ENCODE measurements at places on chromosomes 6 and 20. TPM values are rescaled to one million over a fixed set of nuclear protein-coding genes. Genes with fewer than 3 reads are reported as not detected.

PERP gene
- 0.20 TPM for total RNA-seq

BPIFB4 gene
- not detected for total RNA-seq

DNA sequence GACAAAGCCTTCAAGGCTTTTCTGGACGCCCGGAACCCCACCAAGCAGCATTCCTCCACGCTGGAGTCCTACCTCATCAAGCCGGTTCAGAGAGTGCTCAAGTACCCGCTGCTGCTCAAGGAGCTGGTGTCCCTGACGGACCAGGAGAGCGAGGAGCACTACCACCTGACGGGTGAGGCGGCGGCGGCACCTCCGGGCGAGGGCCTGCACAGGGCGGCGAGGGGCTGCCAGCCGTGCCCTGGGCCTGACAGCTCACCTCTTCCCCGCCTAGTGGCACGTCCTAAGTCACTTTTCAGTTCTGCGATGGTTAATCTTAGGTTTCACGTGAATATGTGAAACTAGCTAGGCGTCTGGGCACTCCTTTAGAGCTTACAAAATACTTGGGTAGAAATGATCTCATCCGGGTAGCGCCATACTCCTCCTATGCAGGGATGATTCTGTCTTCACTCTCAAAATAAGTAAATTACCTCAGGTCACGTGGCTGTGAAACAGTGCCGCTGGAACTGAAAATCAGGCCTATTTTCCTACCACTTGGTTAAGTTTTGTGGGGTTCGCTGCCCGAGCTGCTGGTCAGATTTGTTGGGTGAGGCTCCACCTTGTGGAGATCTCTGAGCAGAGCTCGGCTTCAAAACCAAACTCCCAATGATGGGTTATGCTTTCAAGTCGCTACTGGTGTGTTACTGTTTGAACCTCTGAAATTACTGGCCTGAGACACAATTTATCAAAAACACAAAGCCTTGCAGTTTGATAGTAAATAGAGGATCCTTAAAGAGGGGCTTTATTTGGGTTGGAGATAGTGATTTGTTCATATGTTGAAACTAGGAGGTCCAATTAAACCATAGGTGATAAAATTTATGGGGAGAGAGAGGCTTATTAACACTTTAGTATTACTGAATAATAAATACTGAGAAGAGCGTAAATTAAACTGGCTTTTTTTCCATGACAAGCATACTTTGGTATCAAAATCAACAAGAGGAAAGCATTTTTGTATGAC lies 15.5 kb upstream of the CLDN20 start:
- H3K36me3 ChIP-seq, result peaks cover 34% of the 10 kb centered on the region
- H3K4me3 ChIP-seq, result no peak overlapping the region
- H3K27me3 ChIP-seq, result no peaks in the 10 kb centered on the region
- peaks cover 3% of the 10 kb centered on the region for H3K4me1 ChIP-seq
- peak overlapping the region; percentile 25 for H3K27ac ChIP-seq

GRCh38 chr6:142947714-142948480 lies 2.9 kb upstream of the HIVEP2 start:
- H3K27me3 ChIP-seq, result no peaks in the 10 kb centered on the region
- H3K4me1 ChIP-seq, result peaks cover 39% of the 10 kb centered on the region
- H3K36me3 ChIP-seq, result peaks cover 9% of the 10 kb centered on the region
- peak overlapping the region; percentile 89 for H3K4me3 ChIP-seq

GRCh38 chr20:58075586-58076345 lies 152.7 kb downstream of the ANKRD60 start:
- peaks cover 40% of the 10 kb centered on the region for H3K27me3 ChIP-seq
- H3K4me1 ChIP-seq, result peaks cover 7% of the 10 kb centered on the region
- no peak overlapping the region for H3K4me3 ChIP-seq
- H3K27ac ChIP-seq, result no peak overlapping the region
- H3K36me3 ChIP-seq, result no peaks in the 10 kb centered on the region
- DNase-seq, result no peak

GRCh38 chr6:148509800-148510581 lies 167.4 kb downstream of the SASH1 start:
- no peaks in the 10 kb centered on the region for H3K36me3 ChIP-seq
- H3K27ac ChIP-seq, result no peak overlapping the region
- H3K4me1 ChIP-seq, result peaks cover 10% of the 10 kb centered on the region
- peaks cover 24% of the 10 kb centered on the region for H3K27me3 ChIP-seq
- H3K4me3 ChIP-seq, result no peak overlapping the region

- no peaks in the 10 kb centered on the region for H3K4me1 ChIP-seq
- no peaks in the 10 kb centered on the region for H3K36me3 ChIP-seq
- DNase-seq, result no peak
- no peak overlapping the region for H3K27ac ChIP-seq
- no peak overlapping the region for H3K4me3 ChIP-seq
These were observed 87.9 kb downstream of the BFSP1 start for GRCh38 chr20:17443131-17443858.

DNA sequence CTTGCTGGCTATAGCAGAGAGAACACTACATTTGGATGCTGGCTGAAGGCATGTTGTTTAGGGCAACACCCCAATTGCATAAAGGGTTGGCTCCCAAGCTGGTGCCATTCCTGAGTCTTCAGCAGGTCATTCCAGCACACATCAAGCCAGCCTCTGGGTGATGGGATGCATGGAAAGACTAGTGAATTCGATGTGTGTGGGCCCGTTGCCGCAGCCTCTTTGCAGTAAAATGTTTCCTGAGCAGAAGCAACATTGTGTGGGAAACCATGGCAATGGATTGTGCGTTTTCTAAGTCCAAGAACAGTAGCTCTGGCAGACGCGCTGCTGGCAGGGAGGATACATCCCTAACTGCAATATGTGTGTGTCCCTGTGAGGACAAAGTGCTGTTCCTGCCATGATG lies 142.4 kb upstream of the SLC24A3 start:
- H3K36me3 ChIP-seq, result no peaks in the 10 kb centered on the region
- H3K27me3 ChIP-seq, result no peaks in the 10 kb centered on the region
- DNase-seq, result no peak

Measured in activated B cell treated with CpG ODN at 0.5 μM for 24 hours (primary cell).